ENCODE measurements at places on chromosomes 12 and 14. TPM values are rescaled to one million over a fixed set of nuclear protein-coding genes. Genes with fewer than 3 reads are reported as not detected.

Gene METAP2
- total RNA-seq: 107 TPM

Gene SERPINA3
- total RNA-seq: not detected

GRCh38 chr14:99077844-99078236 is 194.2 kb downstream of the BCL11B start:
- H3K36me3 ChIP-seq: peaks cover 12% of the 10 kb centered on the region
- no peak overlapping the region for H3K27ac ChIP-seq
- no peak overlapping the region for H3K4me3 ChIP-seq
- H3K27me3 ChIP-seq: no peaks in the 10 kb centered on the region
- DNase-seq: no peak

DNA sequence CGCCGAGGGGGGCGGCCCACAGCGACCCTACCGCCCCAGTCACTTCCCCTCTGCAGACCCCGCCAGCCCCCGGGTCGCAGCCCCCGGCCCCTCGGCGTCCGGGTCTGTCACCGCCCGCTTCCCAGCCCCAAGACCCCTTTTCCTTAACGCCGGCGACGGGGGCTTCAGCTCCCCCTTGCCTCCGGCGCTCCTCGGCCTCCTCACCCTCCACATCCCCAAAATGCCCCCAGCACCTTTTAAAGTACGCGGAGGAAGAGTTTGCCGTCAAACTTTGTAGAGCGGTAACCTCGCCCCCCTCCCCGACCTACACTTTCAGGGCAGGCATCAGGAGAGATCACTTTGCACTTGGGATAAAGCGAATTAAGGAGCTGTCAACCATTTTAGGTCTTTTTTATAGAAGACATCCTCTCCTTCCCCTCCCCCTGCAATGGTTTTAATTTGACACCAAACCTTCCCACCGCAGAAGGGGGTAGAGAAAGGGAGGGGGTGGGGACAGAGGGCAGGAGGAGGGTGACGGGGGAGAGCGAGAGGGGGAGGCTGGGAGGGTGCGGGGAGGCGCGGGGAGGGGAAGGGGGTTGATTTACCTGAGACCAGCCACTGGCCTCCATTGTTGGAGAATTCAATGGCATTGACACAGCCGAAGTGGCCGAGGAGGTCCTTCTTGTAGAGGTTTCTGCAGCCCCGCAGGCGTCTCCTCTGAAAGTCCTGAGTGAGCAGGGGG is 578 bp downstream of the DCAF5 start:
- H3K4me3 ChIP-seq: peak overlapping the region; percentile 91
- H3K4me1 ChIP-seq: peaks cover 42% of the 10 kb centered on the region
- H3K36me3 ChIP-seq: peaks cover 12% of the 10 kb centered on the region
- no peaks in the 10 kb centered on the region for H3K27me3 ChIP-seq

DNA sequence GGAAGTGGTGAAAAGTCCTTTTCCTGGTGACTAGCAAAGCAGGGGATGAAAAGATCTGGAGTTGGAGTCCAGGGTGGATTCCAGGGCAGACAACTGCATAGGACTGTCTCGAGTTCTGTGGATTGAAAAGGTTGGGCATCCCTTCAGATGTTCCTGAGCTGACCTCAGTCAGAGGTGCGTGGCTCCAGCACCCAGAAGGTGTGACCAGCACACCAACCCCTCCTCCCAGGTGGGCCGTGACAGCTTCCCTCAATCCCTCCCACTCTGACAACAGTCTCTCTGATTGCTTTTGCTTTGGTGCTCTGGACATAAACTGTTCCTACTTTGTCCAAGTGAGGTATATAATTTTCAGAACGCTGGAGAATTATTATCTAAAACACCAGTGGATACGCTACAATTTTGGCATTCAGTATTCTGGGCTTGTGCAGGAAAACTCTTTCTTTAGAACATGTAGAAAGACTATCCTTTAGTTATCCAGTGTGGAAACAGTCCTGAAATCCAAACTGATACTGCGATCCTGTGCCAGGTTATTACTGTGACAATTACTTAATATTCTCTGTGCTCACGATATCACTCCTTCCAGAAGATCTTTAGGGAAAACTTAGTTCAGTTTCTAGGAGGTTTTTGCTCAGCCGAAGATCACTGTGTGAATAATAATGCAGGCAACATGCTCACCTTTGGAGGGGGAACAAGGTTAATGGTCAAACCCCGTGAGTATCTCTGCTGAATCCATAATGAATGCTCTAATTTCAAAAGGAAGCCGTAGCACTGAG is 87.9 kb downstream of the DAD1 start:
- H3K4me3 ChIP-seq: peak overlapping the region; percentile 87
- H3K4me1 ChIP-seq: peaks cover 24% of the 10 kb centered on the region
- DNase-seq: peak; percentile 61
- H3K27me3 ChIP-seq: no peaks in the 10 kb centered on the region
- H3K36me3 ChIP-seq: peaks cover 96% of the 10 kb centered on the region
- H3K27ac ChIP-seq: peak overlapping the region; percentile 98

- peak overlapping the region; percentile 77 for H3K27ac ChIP-seq
- peaks cover 37% of the 10 kb centered on the region for H3K36me3 ChIP-seq
- peak overlapping the region; percentile 5 for H3K4me3 ChIP-seq
- DNase-seq: peak; percentile 79
Measured at GRCh38 chr12:111443586-111443985, 37.9 kb downstream of the SH2B3 start.

DNA sequence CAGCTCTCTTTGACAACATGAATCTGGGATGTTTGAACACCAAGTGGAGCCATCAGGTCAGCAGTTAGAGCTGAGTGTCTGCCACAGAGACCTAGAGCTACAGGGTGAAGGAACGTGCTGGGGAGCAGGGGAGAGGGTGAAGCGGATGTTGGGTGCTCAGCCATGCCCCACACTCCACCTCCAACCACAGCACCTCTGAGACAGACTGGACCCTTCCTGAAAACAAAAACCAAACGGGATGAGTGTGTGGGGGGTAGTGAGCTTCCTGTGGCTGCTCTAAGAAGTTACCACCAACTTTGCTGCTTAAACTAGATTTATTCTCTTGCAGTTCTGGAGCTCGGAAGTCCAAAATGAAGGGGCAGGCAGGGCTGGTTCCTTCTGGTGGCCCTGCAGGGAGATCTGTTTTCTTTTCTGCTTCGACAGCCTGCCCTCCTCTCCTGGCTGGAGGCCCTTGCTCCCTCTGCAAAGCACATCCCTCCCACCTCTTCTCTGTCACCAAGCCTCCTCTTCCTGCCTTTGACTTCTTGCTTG is 5.6 kb upstream of the GOLGA3 start:
- H3K4me3 ChIP-seq: peak overlapping the region; percentile 49
- peak overlapping the region; percentile 94 for H3K27ac ChIP-seq
- no peaks in the 10 kb centered on the region for H3K27me3 ChIP-seq
- peaks cover 34% of the 10 kb centered on the region for H3K4me1 ChIP-seq
- peak; percentile 63 for DNase-seq
- H3K36me3 ChIP-seq: peaks cover 3% of the 10 kb centered on the region

DNA sequence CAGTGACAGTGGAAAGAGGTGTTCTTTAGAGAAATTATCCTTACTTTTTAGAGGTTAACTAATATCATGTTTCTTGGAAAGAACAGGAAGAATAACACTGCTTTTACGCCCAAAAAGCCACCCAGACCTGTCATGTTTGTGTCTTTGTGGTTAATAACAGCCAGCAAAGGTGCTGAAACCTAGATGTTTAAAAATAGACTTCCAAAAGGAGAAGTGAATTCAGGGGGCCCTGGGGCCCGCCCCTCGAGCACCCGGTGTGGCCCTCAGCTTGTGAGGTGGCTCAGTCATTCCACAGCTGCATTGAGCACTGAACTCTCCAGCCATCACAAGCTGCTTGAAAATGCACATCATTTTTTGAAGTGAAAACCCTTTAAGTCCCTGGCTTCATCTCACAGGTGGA is 20.8 kb upstream of the AMN start:
- no peak for DNase-seq
- no peak overlapping the region for H3K4me3 ChIP-seq
- H3K4me1 ChIP-seq: peaks cover 14% of the 10 kb centered on the region
- H3K27me3 ChIP-seq: no peaks in the 10 kb centered on the region

DNA sequence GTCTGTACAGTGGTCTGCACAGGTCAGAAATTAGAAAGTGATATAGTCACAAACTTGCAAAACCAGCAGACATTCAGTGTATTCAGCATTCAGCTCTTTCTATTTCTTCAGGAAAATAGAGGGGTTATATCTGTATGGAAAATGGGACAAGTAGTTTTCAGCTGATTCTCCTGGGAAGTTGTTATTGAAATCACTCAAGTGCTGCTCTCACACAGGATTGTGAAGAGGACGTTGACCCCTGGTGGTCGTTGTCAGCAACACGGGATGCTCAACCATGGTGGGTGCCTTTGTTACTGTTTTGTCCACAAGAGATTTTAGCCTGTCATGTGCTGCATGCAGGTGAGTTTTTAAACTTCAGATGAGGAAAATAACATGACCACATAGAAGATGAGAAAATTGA is 981.8 kb downstream of the TMEM121 start:
- H3K27ac ChIP-seq: peak overlapping the region; percentile 9
- H3K4me1 ChIP-seq: peaks cover 74% of the 10 kb centered on the region
- H3K27me3 ChIP-seq: no peaks in the 10 kb centered on the region
- H3K4me3 ChIP-seq: no peak overlapping the region

GRCh38 chr14:75831952-75832351 is 149.8 kb downstream of the TGFB3 start:
- H3K4me3 ChIP-seq: no peak overlapping the region
- DNase-seq: no peak
- peaks cover 11% of the 10 kb centered on the region for H3K4me1 ChIP-seq
- H3K27ac ChIP-seq: no peak overlapping the region
- no peaks in the 10 kb centered on the region for H3K27me3 ChIP-seq

Measured in activated CD4-positive, alpha-beta memory T cell treated with anti-CD3 and anti-CD28 coated beads for 36 hours (primary cell).